Activated naive CD8-positive, alpha-beta T cell treated with anti-CD3 and anti-CD28 coated beads, Interleukin-2, amount 50 U/mL, for 24 hours (primary cell): ENCODE measurements at places on chromosomes 12 and 14.

DNA sequence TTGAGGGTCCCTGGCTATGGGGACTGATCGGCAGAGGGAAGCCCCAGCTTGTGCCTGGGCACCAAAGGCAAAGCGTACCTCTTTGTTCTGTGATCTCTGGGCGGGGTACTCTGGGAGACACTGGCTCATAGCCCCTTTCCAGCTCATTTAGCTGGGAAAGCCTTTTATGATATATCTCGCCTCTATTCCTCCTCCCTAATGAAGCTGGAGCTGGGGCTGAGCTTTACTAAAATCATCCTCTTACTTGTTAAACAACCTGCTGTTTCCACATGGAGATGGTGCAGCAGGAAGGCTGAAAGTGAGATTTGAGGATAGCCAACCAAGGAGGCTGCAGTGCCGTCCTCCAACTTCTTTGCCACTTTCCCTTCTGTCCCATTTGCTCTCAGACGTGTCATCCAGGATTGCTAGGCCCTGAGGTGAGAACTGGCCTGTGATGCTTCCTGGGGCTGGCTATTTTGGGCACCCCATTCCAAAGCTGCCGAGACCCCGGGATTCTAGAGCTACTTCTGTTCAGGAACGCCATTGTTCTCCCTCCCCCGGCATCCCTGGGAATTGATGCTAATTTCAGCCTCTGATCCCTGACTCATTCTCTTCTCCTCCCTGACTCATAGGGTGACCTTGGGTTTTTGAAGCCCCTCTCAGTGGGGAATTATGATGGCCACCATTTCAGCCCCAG lies 16.0 kb downstream of the PDE1B start:
- no peak for DNase-seq

GRCh38 chr14:68714991-68715924 lies 77.6 kb downstream of the ZFP36L1 start:
- DNase-seq = no peak

DNA sequence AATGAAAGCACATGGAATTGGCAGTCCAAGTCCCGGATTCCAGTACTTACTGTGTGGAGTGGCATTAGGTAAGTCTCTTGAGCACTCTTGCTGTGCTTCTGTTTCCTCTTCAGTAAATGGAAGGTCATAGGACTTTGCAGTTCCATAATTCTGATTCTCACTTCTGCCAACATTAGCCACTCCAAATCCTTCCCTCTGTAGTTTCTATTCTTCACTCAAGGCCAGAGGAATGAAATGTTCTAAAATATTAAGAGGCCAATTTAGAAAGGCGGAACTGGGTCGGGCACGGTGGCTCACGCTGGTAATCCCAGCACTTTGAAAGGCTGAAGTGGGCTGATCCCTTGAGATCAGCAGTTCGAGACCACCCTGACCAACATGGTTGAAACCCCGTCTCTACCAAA lies 19.8 kb upstream of the SLC5A8 start:
- no peak for DNase-seq

DNA sequence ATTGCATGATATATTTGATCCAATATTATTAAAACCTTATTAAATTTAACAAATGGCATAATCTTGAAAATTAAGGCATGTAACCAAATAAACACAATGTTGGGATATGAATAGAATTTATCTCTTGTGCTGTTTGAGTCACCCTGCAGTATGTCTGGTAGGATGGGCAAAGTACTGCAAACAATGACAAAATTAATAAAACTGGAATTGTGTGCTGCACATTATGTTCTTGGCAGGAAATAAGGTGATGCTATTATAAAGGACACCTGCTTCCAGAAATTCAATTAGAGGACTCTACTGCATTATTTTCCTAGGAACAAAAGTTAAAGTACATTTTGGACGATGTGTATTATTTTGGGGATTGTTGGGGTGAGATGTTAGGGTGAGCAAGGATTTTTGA lies 132.7 kb downstream of the PPFIA2 start:
- no peak for DNase-seq

- no peak for DNase-seq
These were observed 83.9 kb downstream of the ARL6IP4 start for GRCh38 chr12:123064366-123064765.

DNA sequence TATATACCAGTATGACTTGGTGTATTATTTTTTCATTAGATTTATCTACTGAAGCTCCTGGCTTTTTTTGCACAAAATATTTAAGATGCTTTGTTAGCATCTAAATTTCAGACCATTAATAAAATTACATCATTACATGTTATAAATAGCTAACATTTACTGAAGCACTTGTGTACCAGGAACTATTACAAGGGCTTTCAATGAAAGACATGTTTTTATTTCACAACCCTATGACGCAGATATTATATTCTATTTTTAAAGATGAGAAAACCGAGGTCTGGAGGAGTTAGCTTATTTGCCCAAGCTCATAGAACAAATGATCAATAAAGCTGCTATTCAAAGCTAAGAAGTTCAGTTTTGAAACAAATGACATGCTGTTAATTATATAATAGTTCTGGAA lies 420.4 kb upstream of the DCN start:
- no peak for DNase-seq

GRCh38 chr14:89881839-89882238 lies 72.7 kb downstream of the EFCAB11 start:
- no peak for DNase-seq

DNA sequence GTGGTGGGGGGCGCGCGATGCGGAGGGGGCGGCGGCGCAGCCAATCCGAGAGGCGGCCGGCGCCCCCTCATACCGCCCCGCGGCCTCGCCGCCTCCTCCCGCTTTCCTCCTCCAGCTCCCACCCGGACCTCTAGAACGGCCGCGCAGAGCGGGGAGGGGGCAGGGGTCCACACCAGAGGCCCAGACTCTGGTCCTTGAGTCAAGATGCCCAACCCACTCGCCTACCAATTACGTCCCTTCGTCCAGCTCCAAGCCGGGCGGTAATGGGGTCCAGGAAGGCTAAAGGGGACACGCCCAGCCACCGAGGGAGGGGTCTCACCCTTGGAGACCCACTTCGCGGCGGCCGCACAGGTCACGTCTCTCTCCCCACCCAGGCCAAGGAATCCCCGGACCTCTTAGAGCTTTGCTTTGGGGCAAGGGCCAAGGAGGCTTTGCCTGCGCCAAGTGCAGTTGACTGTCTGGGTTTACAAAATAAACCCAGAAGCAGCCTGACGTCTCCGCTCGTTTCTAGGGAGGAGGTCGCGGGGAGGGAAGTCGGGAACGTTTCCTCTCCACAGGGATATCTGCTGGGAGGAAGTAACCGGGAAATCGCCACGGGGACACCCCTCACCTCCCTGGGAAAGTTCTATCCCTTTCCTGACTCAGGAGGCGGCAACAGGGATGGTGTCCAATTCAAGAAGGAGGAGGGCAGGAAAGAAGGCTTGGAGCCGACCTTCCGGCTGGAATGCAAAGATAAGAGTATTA lies 394 bp upstream of the AMIGO2 start:
- DNase-seq = peak; percentile 46

GRCh38 chr12:55972911-55973598 lies 823 bp upstream of the RAB5B start:
- DNase-seq = no peak

GRCh38 chr14:105217774-105218173 lies 30.6 kb upstream of the BTBD6 start:
- no peak for DNase-seq

- peak; percentile 57 for DNase-seq
These were observed 26.8 kb downstream of the TMEM63C start for GRCh38 chr14:77208291-77208978.

DNA sequence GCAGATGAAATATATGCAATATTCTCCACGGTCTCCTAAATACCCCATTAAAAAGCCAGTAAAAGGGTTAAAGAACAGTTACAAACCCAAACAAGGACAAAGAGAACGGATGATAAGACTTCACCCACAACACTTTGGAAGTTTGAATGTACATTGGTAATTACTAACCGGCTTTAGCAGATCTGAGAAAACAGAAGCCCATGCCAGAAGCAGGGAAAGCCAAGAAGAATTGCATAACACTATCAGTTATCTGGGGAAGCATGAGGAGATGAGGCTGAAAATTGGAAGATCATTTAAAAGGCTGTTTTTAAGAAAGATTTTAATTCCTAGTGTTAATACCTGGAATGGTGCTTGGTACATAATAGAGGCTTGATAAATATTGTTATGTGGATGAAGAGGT lies 55.6 kb upstream of the MYBPC1 start:
- DNase-seq = no peak

DNA sequence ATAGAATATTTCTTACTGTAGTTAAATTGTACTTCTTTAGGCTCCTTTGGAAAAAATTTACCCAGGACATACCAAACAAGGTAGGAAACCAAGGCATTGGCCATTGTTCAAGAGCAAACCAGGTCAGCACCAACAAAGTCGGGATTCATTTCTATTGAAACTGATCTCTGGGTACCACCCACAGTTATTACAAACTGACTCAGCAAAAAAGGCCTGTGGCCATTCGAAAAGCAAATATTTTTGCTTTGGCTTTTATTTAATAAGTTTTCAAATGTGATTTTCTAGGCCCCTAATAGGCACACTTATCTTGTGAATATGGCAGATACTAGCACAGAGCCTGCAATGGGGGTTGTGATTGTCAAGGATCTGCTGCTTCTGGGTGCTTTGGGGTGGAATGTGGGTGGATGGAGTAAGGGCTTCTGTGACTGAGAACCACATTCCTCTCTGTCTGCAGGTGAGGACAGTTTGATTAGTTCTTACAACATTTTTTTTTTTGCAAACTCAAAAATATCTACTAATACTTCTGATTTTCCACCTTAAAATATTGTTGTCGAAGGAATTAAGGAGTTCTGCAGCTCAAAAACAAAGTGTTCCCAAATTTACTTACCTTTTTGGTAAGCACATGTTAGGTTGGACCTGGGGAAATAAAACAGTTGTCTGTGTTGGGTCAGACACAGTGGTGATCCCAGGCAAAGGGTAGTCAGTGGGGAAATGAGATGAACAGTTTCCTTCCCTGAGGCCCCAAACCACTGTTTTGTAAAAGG lies 45.1 kb downstream of the FLRT2 start:
- DNase-seq = no peak

DNA sequence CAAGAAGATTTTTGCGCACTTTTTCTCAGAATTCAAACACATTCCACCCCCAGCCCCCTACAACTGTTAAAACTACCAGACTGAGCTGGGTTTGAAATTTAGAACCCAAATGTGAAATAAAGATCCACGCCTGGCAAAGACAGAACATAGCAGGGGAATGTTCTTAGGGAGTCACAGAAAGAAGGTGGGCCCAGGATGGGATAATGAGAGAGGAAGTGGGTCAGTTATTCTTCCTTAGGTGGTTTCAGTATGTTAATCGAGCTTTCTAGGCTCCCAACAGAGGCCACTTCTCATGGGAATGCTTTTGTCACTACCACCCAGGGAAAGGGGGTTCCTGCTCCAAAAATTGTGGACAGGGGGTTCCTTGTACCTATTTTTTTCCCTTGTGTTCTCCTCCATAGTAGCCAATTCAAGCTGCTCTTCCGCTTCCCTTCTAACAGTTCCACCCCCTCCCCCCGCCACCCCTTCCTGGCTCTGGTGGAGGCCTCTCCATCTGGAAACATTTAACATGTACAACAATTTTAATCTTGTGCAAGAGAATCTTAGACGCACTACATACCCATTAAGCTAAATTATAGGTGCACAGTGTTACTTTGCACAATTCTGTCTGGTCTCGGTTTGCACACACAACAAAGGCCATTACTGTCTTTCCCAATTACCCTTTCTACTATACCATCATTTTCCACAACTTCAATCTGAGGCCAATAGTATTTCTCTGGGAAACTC lies 218.1 kb downstream of the MON2 start:
- DNase-seq = no peak

- DNase-seq = no peak
These were observed 11.9 kb downstream of the NAA25 start for GRCh38 chr12:112096667-112097066.

DNA sequence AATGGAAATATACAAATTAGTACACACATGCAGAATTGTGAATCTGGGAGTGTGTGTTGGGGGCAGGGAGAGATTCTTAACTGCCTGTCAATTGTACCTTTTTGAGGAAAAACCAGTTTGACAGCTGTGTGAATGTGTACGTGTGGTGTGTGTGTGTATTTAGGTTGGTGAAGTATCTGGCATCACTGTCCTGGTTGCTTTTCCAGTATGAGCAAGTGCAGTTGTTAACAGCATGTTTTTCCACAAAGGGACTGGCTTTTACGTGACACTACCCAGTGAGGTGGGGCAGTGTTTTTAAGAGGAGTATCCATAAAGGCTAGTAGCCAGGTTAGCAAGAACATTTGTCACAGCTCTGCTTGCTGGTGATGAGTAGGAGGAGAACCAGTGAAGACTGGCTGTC lies 56.1 kb downstream of the DAAM1 start:
- DNase-seq = no peak

DNA sequence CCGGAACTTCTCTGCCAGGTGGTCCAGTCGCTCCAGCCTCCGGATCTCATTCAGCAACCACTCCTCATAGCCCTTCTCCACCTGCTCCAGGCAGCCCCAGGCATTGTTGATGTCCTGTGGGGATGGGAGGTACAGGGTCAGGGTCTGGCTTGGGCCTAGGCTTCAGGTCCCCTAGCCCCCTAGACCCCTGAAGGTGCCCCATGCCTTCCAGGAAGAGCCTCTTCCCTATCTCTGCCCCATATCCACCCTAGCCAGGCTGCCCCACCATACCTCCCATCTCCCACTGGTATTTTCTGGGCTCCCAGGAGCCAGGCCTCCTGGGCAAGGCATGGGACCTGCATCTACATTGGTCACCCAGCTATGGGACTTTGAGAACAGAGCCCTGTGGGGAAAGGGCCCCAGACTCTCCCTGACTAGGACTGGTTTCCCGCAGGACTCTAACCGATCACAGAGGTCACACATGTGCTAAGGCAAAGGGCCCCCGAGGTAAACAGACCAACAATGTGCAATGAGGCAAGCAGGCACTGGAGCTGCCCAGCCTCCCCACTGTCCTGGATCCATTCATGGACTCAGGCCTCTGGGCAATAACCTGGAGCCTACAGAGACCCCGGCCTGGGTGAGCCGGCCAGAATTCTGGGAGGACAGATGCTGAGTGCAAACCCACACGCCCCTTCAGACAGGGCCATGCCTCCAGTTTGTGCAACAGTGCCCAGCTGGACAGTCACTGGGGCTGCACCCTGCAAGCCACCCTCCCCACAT lies 88.8 kb downstream of the ACTN1 start:
- no peak for DNase-seq
